ENCODE measurements at places on chromosomes 13 and 19. TPM values are rescaled to one million over a fixed set of nuclear protein-coding genes. Genes with fewer than 3 reads are reported as not detected.

MICOS13 gene
- 35.9 TPM for total RNA-seq

- DNase-seq = no peak
Measured at GRCh38 chr13:39918620-39919236, 263.3 kb downstream of the COG6 start.

DNA sequence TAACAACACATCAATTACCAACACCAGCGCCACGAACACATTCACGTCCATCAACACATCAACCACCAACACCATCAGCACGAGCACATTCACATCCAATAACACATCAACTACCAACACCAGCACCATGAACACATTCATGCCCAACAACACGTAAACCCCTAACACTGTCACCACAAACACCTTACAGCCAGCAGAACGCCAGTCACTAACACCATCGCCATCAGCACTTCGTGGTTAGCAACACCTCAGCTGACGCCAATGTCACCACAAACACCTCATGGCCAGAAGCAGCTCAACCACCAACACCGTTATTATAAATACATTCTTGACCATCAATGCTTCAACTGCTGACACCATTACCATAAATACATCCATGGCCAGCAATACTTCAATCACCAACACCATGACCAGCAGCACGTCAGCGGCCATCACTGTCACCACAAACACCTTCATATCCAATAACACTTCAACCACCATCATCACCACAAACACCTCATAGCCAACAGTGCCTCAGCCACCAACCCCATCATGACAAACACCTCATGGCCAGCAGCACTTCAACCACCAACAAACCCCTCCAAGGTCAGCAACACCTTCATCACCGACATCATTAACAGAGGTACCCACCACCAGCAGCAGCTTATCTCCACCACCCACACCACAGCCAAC is 9.4 kb downstream of the FCER2 start:
- DNase-seq = no peak

DNA sequence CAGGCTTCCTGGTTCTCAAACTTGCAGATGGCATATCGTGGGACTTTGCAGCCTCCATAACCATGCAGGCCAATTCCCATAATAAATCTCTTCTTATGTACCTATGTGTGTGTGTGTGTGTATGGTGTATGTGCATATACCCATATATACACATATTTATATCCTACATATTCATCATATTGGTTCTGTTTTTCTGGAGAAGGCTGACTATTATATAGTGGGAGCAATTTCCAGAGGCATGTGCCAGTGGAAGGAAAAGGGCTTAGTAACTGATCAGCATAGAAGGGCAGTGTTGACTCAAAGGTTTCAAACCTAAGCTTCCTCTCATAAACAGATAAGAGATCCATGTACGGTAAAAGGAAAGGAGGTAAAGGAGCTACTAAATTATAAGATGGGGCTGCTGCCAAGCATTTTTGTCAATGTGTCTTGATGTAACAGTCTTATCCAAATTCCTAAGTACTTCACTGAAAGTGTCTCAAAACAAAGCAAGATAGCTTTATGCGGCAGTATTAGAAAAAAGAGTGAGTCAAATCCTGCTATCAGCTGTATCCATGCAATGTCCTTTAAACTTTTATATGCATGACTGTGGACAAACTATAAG is 432.1 kb downstream of the TBC1D4 start:
- no peak for DNase-seq

DNA sequence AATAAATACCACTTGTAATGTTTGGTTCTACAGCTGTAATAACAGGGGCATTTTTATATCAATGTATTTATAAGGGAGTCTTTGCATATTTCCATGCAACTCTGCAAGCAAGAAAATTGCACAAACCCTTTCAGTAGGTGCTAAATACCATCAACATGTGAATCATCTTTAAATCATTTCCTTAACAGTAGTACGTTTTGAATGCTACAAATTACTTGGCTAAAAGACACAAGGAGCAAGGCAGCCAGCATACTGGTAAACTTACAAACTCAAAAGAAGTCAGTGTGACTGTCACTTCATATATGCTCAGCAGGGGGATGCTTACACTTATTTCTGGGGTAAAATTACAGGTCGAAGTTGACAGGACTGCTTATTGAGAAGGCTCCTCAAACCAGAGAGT is 402.4 kb downstream of the EFNB2 start:
- no peak for DNase-seq

GRCh38 chr13:83325125-83325853 is 557.0 kb downstream of the SLITRK1 start:
- no peak for DNase-seq

GRCh38 chr19:28239270-28239669 is 973.7 kb downstream of the UQCRFS1 start:
- no peak for DNase-seq

- no peak for DNase-seq
Measured at GRCh38 chr13:50928659-50929462, 19.3 kb downstream of the RNASEH2B start.

GRCh38 chr13:44275381-44275780 is 98.2 kb upstream of the SERP2 start:
- no peak for DNase-seq

- no peak for DNase-seq
Measured at GRCh38 chr13:39051157-39051556, 12.9 kb downstream of the NHLRC3 start.

All from sciatic nerve (tissue), 2 donors.